Muscle of back (tissue), 13 donors: ENCODE measurements at places on chromosomes 2 and 18.

DNA sequence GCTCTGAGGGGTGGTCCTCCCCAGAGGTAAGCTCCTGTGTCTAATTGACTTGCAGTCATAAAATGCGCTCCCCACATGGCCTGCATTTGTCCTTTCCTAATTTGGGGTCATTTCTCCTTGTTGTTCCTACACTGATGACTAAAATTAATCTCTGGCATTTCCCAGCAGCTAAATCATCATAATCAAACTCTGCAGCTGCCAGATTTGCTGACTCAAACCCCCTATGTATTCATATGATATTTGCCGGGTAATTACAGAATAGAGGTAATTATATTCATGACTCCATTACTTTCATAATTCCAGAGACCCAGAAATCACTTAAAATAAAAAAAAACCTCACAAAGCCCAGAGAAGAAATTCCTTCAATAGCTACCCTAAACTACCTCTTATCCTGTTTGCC is 331.4 kb upstream of the KLHL29 start:
- no peak for DNase-seq

GRCh38 chr2:208031608-208032019 is 6.3 kb upstream of the PLEKHM3 start:
- no peak for DNase-seq

GRCh38 chr2:45505138-45505537 is 105.9 kb downstream of the SRBD1 start:
- DNase-seq, result no peak

- no peak for DNase-seq
Measured at GRCh38 chr2:54073796-54074195, 41.6 kb upstream of the ACYP2 start.

DNA sequence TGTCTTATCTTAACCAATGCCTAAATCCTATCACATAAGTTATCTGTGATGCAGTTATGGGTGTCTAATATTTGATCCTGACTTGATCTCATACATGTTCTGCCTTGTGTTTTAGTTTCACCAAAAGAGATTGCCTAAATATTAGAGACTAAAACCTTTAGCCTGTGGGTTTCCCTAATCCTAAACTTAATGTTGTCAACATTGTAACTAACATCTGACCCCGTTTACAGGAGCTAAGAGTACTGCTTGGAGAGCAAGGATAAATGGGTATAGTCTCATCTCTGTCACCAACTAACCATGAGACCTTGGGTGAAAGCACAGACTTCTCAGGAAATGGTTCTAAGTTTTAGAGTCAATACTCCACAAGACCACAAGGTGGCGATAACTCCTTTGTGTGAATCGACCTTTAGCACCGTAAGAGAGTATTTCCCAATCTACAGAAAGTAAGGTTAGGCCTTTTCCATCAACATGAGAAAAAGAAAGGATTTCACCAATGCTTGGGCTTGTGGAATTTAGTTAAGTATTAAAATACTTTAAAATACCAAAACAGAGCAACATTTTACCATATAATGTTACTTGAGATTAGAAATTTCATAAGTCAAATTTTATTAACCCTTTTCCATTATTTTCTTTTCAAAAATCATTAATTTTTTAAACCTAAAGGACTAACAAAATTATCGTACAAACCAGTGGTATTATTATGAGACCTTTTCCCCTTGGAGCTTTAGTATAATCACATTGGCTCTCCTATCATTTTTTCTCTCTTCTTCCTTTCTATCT is 60.5 kb downstream of the G6PC2 start:
- DNase-seq, result peak; percentile 72

GRCh38 chr2:20225294-20226151 is 593 bp upstream of the SDC1 start:
- DNase-seq, result peak; percentile 35

DNA sequence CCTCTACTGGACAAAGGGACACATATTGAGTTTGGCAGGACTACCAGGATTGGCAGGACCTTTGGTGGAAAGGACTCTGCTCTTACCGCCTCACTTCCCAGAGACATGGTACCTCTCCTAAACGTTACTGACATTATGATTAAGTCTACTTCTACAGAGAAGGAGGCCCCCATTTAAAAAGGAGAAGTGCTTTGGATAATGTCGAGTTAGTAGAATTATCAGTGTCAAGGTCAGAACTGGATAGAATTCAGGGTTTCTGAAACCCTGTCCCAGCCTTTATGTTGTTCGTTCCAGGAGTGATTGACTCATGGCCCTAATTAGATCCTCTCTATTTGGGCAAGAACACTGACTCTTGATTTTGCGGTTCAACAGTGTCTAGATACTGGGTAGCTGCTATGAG is 45.8 kb downstream of the LRRTM1 start:
- DNase-seq, result no peak

GRCh38 chr2:96239745-96240264 is 26.0 kb downstream of the TMEM127 start:
- DNase-seq, result no peak

DNA sequence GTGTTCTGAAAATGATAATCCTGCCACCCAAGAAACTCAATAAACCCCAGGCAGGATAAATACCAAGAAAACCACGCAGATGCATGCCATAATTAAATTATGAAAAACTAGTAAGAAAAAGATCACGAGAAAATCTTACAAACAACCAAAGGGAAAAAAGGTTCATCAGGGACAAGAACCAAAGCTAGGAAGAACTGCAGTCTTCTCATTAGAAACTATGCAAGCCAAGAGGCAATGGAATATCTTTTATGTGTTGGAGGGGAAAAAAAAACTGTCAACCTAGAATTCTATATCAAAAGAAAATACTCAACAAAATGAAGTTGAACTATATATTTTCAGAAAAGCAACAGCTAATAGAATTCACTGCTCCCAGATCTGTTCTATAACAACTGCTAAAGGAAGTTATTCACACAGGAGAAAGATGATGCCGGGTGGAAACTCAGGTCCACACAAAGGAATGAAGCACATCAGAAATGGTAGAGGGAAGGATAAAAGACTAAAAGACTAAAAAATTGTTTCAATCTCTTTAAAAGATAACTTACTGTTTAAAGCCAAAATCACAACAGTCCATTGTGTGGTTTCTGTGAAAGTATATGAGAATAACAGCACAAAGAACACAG is 55.0 kb downstream of the NDUFA10 start:
- no peak for DNase-seq

DNA sequence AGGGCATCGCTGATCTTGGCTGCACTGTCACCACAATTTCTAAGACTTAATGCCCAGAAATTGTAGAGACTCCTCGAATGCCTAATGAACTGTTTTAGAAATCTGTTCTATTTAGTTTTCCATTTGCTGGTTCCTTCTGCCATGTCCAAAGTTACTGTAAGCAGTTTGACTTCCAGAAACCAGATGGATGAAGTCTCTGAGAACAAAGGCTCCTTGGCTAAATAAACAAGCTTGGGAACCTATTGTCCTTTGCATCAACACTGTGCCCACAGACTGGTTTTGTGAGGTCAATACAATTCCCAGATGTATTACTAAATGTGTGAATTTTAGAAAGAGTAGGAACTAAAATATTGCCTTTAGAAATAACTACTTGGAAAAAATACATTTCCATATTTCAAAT is 600.2 kb downstream of the NYAP2 start:
- DNase-seq, result no peak

GRCh38 chr2:48440103-48440390 is 89.9 kb upstream of the STON1 start:
- no peak for DNase-seq

GRCh38 chr2:224556381-224556780 is 28.8 kb downstream of the CUL3 start:
- DNase-seq, result no peak

DNA sequence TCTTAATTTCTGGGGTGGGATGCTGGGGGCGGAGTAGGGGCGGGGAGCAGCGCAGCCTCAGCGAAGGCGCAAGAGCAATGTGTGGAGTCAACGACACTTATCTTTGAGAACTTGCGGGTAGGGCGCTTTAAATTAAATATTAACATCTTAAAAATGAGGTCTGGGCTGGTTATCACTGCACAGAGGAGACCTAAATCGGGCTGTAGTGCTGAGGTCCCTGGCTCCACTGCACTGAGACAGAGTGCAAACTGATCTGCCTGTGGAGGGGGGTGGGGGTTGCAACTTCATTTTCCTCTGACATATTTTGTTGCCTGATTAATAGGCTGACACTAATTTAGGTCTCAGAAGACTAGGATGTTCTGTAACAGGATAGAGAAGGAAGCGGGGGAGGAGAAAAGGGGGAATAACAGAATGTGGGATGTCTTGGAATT is 253.0 kb upstream of the FANCL start:
- DNase-seq, result no peak

- DNase-seq, result no peak
Measured at GRCh38 chr2:168243061-168243460, 4.3 kb downstream of the STK39 start.

- DNase-seq, result no peak
Measured at GRCh38 chr2:97961534-97961933, 34.2 kb downstream of the TMEM131 start.

DNA sequence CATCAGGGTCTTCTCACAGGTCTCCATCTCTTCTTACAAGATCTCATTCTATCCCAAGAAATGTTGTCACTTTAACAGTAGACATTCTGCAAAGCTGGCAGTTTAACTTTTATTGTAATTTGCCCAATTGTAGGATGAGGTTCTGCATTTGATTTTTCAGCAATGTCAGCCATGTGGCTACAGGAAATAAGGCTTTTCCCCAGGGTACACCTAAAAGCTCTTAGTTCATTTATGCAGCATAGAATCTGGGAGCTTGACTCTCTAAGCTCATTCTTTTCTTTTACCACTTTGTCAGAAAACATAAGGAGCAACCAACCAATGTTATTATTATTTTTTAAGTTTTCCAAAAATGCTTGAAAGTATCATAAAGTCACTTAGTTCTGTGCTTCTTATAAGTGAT is 123.4 kb downstream of the CALCRL start:
- no peak for DNase-seq

DNA sequence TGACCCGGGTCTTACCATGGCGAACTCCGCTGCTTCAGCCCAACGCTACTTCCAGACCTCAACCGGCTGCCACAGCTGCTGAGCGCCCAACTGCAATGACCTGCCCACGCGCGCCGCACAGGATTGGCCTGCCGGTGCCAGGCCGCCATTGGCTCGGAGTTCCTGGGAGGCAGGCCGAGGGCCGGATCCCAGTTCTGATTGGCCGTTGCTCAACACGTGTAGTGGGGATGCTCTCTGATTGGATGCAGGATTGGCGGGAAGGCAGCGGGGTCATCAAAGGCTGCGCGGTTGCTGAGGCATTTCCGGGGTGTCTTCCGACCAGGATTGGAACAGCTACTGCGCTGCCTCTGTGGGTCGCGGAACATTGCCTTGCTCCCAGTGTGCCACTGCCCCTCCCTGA is at the start of gene TUBA3E:
TSS of gene TUBA3E (minus strand) at position 97 of the 400 bp plus-strand sequence. CDS start at position 18, 79 bp downstream.
- DNase-seq, result no peak
